ENCODE measurements at places on chromosomes 16 and 17.
A peak's percentile ranks its signal among the peaks of the same experiment; 100 is the strongest.

DNA sequence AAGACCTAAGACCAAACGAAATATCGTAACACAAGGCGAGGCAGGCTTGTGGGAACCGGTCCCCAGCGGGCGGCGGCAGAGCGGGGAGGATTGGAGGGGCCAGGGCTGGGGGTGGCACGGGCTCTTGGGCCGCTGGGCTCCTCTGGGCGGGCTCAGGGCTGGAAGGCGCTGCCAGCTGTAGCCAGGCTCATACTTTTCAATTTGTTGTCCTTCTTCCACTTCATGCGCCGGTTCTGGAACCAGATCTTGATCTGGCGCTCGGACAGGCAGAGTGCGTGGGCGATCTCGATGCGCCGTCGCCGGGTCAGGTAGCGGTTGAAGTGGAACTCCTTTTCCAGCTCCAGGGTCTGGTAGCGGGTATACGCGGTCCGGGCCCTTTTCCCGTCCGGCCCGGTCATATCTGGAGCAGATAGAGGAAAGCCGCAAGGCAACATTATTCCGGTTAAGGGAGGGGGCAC is 1.5 kb downstream of the HOXB5 start:
- no peak for ATAC-seq

- no peak for ATAC-seq
These were observed 1.4 kb downstream of the CDH11 start for GRCh38 chr16:65120461-65120830.

- no peak for ATAC-seq
These were observed 90.8 kb upstream of the DNAH17 start for GRCh38 chr17:78667741-78668640.

GRCh38 chr17:43669971-43670644 is 8.4 kb upstream of the MEOX1 start:
- ATAC-seq = no peak

DNA sequence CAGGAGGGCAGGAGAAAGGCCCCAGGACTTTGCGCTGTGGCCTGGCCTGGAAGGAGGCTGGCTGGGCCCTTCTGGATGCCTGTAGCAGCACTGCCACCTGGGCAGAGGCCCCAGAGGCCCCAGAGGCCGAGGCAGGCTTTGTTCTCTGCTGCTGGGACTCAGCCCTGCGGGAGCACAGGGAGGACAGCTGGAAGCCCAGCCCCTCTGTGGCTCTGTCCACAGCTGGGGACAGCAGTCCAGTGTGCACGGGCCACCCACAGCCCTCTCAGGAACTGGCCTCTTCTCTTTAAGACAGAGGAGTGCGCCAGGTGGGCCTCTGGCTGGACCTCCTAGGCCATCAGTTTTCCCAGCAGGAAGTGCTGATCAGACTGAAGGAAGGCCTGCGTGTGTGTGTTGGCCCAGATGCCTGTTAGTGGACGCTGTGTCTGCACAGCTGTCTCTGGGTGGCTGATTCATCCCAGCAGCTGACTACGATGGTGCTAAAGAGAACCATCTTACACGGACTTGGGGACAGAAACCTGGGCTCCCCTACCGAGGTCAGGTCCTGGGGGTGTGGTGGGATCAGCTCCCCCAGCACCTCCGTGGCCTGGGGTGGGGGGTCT is 26.9 kb upstream of the ZNF750 start:
- peak; percentile 1 for ATAC-seq

DNA sequence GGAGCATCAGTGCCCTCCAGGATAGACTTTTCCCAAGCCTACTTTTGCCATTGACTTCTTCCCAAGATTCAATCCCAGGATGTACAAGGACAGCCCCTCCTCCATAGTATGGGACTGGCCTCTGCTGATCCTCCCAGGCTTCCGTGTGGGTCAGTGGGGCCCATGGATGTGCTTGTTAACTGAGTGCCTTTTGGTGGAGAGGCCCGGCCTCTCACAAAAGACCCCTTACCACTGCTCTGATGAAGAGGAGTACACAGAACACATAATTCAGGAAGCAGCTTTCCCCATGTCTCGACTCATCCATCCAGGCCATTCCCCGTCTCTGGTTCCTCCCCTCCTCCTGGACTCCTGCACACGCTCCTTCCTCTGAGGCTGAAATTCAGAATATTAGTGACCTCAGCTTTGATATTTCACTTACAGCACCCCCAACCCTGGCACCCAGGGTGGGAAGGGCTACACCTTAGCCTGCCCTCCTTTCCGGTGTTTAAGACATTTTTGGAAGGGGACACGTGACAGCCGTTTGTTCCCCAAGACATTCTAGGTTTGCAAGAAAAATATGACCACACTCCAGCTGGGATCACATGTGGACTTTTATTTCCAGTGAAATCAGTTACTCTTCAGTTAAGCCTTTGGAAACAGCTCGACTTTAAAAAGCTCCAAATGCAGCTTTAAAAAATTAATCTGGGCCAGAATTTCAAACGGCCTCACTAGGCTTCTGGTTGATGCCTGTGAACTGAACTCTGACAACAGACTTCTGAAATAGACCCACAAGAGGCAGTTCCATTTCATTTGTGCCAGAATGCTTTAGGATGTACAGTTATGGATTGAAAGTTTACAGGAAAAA is 9.7 kb upstream of the CYLD start:
- no peak for ATAC-seq

GRCh38 chr17:17480593-17481148 is 3.9 kb downstream of the MED9 start:
- ATAC-seq = no peak

DNA sequence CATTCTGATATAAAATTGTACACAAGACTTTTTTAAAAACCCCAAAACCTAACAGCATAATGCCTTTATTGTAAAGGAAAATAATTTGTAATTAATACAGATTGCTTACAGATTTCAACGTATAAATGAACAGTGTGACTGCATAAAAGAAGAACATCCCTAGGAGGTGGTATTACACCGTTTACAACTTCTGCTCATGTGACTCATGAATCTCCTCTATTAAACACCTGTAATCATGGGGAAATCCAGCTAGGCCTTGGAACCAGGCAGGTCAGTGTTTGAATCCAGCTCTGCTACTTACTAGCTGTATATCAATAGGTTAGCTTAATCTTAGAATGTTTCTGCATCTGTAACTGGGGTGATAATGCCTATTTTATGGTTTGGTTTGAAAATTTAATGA is 15.2 kb downstream of the RABEP1 start:
- peak; percentile 58 for ATAC-seq

- no peak for ATAC-seq
These were observed 17.4 kb upstream of the PHOSPHO1 start for GRCh38 chr17:49247944-49248343.

DNA sequence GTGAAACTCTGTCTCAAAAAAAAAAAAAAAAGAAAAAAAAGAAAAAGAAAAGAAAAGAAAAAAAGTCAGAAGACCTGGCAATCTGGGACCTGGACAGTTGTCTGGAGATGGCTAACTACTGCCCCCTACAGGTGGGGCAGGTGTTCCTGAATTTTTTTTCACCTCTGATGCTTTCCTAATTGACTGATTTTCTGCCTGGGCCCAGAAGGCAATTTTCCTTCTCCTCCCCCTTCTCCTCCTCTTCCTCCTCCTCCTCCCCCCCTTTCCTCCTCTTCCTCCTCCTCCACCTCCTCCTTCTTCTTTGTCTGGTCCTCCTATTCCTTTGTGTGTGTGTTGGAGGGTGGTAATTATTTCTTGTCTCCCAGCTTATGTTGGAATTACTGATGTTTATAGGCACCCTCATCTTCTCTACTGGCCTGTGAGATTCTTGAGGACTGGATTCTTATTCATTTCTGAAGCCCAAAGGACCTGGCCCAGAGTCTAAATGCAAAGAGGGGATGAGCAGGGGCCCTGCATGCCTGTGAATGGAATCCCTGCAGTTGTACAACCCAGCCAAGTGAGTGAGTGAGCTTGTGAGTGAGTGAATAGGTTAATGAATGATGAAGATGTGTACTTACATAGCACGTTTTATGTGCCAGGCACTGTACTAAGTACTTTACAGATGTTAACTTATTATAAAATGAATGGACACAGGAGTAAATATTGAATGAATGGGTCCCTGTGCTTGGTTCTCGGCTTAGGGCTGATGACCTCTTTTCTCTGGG is 26.9 kb downstream of the IRX5 start:
- peak; percentile 64 for ATAC-seq

DNA sequence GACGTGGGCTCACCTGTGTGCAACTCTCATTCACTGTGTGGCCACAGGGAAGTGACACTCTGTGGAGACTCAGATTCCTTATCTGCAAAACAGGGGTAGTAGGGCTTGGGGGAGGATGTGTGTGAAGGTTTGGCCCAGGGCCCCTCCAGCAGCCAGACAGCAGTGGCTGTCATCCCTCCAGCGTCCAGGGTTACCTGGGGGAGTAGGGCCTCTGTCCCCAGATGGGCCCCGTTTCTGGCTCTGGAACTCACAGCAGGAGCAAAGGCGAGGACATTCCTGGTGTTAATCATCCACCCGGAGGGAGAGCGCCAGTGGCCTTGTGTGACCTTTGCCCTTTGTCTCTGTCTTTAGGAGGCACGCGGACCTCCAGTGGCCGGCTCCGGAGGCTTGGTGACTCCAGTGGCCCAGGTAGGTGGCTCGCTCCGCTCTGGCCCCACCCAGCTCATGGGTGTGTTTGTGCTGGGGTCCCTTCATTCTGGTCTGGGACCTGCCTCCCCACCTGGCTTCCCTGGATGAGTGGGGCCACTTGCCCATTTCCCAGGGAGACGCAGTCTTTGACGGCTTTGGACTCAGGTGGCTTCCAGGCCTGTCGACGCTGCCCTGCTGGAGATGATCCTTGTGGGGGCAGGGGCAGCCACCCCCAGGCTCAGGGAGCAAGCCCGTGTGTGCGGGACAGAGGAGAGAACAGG is 166.2 kb downstream of the SEC14L1 start:
- ATAC-seq = peak; percentile 1

DNA sequence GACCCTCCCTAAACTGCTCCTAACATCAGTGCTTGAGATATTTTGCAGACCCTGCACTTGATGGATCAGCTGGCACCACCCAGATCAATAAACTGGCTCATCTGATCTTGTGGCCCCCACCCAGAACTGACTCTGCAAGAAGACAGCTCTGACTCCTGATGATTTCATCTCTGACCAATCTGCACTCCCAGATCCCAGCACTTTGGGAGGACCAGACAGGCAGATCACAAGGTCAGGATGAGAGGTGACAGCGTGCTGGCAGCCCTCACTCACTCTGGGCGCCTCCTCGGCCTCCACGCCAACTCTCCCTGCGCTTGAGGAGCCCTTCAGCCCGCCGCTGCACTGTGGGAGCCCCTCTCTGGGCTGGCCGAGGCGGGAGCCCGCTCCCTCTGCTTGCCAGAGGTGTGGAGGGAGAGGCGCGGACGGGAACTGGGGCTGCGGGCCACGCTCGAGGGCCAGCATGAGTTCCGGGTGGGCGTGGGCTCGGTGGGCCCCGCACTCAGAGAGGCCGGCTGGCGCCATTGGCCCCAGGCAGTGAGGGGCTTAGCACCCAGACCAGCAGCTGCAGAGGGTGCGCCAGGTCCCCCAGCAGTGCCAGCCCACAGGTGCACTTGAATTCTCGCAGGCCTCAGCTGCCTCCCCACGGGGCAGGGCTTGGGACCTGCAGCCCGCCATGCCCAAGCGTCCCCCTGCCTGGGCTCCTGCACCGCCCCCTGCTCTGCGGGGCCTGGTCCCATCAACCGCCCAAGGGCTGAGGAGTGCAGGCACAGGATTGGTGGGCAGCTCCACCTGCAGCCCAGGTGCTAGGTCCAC is 2.4 kb upstream of the C16orf54 start:
- no peak for ATAC-seq

DNA sequence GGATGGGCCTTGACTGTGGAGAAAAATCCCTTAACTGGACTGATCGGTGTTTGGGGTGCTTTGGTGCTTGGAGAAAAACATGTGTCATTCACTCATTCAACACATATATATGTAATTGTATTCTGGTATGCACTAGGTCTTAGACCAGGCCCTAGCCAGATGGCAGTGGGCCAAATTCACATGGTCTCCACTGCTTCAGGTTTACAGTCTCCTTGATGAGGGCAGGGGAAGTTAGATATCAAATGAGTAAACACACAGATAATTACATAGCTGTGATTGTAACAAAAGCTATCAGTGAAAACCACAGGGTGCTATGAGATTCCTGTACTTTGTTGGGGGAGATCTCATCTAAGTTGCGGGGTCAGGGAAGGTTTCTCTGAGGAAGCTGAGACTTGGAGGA is 78.8 kb downstream of the WWP2 start:
- no peak for ATAC-seq

GRCh38 chr16:78515421-78515820 is 416.0 kb downstream of the WWOX start:
- ATAC-seq = no peak

DNA sequence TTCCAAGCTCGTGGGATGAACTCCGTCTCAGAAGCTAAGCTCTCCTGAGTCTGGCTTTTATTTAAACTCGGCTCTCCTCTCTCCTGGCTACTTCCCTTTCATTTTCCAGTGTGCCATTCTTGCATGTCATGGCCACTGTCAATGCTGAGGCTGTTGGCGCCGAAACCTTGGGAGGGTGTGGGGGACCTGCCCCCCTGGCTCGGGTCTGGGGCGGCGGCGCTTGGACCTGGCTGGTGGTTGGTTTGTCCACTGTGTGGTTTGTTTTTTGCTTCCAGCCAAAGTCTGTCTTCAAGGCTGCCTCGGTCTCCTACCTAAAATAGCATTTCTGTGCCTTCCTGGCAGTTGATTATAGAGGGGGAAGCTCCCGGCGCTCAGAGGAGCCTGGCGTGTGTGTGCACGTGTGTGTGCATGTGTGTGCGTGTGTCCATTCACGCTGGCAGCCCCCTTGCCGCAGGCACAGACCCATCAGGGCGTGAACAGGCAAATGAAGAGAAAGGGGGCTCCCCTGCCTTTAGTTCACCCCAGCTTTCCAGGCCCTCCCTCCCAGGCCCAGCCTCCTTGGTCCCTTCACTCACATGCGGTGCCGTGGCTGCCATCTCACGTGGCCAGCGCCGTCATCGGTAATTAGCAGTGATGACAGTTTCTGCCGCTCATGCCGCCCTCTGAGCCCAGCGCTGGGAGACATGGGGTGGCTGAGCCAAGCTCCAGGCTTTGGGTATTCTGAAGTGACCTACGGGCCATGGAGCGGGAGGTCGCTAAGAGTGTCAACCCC is 179.9 kb downstream of the SEC14L1 start:
- peak; percentile 13 for ATAC-seq

- ATAC-seq = no peak
These were observed 25.9 kb downstream of the GRIN2C start for GRCh38 chr17:74833501-74834377.

DNA sequence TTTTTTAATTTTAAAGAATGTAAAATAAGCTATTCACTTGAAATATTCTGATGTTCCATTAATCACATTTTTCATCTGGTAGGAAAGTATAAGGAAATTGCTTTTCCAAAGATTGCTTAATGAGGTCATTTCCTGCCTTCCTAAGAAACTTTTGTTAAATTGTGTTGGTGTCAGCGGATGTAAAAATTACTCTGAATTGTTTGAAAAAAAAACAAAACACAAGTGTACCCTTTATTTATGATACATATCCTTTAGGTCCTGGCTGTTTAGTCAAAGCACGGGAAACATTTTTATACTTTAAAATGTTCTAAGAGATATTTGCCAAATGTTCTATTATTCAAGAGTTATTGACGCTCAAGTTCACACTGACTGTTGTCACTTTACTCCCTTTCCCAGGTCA is 1357.4 kb upstream of the GOT2 start:
- ATAC-seq = no peak
